ENCODE measurements at places on chromosomes 2 and 18.

GRCh38 chr2:20977520-20978180 lies 66.2 kb downstream of the APOB start:
- no peak for DNase-seq

DNA sequence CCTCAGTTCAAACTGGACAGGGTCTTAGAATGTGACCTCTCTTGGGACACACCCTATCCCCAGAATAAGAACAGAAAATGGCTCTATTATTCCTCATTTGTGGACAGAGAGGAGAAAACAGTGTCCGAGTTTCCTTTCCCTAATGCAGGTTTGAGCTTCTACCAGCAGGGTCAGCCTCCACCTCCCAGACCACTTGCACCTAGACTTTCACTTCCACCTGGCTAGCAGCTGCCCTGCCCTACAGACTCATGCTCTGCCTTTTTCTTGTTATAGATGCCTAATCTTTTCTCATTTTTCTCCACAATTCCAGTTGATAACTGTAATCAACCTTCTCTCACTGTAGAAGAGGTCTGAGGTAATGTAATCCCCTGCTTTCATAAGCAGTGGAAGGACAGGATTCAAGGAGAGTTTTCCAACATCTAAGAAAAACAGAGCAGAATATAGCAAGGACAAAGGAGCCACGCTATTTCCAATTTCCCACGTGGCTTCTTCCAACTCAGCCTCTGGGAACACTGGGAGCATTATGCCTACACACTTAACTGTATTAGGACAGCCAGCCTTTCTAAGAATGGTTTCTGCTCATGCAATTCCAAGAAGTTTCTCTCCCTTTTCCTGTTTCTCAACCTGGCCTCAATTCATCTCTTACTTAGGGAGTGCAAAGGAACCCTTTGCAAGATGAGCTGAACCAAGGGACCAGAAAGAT lies 239.8 kb downstream of the BCL11A start:
- no peak for DNase-seq

GRCh38 chr2:177328056-177328455 lies 63.5 kb upstream of the NFE2L2 start:
- no peak for DNase-seq

DNA sequence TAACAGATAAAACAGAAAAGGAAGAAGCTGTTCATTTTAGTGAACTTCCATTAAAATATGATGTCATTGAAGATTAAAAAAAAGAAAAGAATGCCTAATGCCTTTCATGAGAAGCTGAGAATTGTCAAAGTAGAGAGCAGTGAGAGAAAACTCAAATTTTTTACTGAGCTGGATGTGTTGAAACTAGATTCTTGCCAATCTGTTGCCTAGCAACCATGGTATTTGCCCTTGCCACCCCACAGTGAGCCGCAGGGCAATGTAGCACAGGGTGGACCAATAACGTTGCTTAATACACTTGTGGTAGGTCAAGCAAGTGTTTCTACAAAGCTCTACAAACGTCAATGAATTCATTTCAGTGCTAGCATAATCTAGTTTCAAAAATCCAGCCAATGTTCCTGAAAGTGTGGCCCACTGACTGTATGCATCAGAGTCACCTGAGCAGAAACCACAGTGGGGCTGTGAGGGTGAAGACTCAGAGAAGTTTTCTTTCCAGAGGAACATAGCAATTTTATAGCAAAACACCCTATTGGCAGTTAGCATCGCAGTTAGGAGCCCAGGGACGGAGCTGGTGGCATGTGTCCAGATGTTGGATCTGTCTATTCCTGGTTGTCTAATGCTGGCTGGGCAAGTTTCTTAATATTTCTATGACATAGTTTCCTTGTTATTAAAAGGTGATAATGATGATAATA lies 132.2 kb downstream of the DOCK10 start:
- no peak for DNase-seq

DNA sequence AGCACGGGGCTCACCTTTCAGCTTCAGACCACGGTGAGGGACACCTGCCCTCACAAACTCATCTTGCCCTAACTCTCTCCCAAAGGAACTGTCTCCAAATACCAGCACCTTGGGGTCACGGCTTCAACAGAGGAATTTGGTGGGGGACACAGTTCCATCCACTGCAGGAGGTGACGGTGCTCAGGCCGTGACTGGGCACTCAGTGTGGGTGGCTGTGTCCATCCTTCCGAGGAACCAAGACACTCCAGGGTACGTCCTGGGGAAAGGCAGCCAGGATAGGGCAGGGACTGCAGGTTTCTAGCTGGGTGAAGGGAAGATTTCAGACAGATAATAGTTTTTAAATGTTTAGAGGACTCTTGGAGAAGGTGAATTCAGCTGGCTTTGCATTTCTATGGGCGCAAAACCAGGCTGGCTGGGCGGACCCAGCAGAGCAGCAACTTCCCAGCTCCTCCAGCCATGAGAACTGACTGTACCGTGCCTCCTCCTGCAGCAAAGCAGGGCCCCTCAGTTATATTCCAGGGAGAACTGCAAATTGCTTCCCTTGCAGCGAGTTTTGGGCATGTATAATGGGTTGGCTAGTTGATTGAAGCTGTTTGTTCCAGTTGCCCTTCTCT lies 23.9 kb upstream of the ALLC start:
- no peak for DNase-seq

DNA sequence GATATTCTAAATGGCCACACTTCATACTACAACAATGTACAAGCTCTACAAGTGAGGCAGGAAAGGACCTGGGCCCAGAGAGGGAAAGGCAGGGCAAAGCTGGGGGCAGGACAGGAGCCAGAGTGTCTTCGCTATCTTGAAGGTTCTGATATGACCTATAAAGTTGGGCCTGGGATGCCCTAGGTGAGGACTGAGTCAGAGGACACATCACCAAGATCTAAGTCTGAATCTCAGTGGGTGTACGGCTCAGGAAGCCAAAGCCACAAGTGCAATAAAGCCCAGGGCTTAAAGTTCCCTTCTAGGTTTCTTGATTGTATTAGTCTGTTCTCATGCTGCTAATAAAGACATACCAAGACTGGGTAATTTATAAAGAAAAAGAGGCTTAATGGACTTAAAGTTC lies 219.1 kb downstream of the ALK start:
- no peak for DNase-seq

GRCh38 chr2:235378246-235378645 lies 115.6 kb upstream of the AGAP1 start:
- no peak for DNase-seq

- DNase-seq: no peak
Observed at GRCh38 chr2:112634153-112634873, 11.4 kb upstream of the SLC20A1 start.

- DNase-seq: no peak
Observed at GRCh38 chr2:234823196-234823876, 128.5 kb upstream of the SH3BP4 start.

- no peak for DNase-seq
Observed at GRCh38 chr18:66722671-66723070, 118.8 kb upstream of the CDH19 start.

DNA sequence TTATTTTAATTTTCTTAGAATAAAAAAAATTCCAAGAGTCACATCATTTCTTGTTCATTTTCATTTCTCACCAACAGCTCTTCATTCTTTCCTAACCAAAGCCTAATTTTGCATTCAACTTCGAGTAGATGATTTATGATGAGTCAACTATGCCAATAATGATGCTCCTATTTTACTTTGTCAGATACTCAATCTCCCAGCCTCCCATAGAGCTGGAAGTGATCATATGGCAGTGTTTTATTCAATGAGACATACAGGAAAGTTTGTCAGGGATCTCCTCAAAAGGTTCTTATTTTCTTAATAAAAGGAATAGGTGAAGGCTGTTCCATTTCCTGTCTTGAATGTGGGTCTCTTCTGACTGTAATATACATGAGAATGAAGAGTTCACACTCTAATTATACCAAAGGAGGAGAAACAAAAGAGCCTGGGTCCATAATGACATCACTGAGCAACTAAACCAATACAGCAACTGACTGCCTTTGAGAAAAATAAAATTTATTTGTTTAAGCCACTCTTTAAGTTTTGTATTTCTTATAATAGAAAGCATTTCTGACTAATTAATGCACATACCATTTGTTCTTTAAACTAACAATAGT lies 231.2 kb upstream of the CYP26B1 start:
- no peak for DNase-seq

GRCh38 chr2:105843476-105844374 lies 99.0 kb downstream of the NCK2 start:
- DNase-seq: no peak

Data from D721Med (cell line).